ENCODE measurements at places on chromosomes 5 and 9.

GRCh38 chr5:35228310-35228709, 2.0 kb downstream of the PRLR start:
- peak; percentile 43 for DNase-seq

DNA sequence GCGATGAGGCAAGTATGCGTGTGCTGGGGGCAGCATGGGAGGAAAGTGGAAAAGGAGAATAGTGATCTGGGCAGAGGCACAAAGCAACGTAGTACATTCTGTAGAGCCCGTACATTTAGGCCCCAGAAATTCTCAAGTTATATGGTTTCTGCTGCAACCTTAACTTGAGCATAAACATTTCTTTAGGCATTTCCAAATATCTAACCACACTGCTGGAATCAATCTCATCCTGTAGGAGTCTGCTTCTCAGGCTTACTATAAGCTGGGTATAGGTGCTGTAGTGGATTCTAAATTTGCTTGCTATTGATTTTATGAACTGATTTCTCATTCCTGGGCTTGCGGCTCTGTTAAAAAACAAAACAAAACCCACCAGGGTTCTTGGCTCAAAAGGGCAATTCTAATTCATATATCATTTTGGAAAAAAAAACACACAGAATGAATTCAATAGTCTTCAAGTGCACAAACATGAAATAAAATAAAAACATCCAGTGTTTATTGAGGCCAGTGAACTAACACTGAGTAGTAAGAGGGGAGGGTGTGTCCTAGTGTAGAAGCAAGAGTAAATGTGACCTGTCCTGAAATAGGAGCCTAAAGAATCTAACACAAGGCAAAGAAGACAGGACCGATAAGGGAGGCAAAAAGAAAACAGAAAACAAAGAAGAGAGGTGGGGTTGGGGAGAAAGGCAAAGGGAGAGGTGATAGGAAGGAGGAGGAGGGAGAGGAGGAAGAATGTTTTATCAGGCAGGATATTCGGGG, 145.5 kb upstream of the LHFPL2 start:
- DNase-seq: no peak

DNA sequence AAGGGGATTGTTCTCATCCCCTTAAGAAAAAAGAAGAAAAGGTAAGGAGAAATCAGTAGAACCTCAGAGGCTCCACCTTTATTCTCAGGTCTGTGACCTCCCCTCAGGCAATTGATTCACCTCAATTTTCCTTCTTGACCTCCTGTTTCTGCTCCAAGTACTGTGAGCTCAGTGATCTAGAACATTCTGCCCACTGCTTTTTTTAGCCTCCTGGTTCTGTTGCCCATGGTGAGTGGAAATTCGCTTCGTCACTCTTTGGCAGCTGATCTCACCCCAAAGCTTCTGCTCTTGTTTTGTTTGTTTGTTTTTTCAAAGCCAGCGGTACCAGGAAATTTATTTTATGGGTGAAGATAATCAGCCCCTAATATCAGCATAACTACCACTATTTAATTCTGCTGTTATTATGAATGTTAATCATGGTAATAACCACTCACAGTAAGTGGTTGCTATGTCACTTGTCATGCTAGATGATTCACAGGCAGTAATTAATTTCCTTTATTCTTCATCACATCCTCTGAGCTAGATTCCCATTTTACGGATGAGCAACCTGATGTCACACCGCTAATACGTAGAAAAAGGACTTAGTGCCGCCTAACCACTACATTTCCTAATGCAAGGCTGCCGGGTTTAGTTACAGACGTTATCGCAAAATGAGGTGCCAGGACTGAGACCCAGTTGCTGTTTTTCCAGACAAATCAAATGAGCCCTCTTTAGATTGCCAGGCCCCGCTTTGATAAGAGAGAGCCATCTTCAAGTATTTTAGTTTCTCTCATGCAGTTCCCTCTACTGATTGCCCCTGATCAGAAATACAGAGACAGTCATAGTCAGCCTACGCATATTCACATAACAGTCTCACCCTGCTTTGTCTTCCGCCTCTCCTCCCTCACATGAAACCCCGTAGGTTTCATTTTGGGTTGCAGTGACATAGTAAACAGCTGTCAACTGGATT, 78.2 kb downstream of the CYFIP2 start:
- DNase-seq: no peak

GRCh38 chr9:133396952-133397351, 20.8 kb downstream of the STKLD1 start:
- no peak for DNase-seq

- no peak for DNase-seq
Measured at GRCh38 chr9:19470981-19471650, 62.3 kb downstream of the ACER2 start.

DNA sequence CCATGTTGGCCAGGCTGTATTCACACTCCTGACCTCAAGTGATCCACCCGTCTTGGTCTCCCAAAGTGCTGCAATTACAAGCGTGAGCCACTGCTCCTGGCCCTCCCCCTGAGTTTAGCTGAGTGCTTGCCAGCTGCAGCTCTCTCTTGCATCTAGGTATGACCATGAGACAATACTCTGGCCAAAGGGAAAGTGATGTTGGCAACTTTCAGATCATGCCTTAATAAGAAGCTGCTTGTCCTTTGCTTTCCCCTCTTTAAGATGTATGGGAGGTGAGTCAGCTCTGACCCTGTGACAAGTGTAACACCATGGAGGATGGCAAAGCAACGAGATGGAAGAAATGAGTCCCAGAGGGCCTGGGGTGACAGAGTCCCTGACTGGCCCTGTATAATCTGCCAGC, 18.7 kb upstream of the DCAF12 start:
- DNase-seq: no peak

- DNase-seq: no peak
Measured at GRCh38 chr5:93336330-93337110, 244.5 kb downstream of the NR2F1-AS1 start.

DNA sequence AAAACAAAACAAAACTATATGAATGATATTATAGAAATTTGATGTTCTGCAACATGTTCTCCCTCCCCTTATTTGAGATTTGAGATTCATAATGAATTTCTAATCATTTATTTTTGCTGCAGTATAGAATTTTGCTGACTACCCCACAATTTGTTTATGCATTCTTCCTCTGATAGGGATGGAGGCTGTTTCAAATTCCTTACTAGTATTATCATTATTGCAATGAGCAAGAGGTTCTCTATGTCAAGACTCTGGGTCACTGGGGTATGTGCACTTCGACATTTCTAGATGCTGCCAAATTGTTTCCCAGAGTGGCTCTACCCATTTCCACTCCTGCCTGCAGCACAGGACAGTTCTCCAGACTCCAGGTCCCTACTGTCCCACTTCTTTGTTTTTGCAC, 54.9 kb upstream of the DAB2IP start:
- no peak for DNase-seq

DNA sequence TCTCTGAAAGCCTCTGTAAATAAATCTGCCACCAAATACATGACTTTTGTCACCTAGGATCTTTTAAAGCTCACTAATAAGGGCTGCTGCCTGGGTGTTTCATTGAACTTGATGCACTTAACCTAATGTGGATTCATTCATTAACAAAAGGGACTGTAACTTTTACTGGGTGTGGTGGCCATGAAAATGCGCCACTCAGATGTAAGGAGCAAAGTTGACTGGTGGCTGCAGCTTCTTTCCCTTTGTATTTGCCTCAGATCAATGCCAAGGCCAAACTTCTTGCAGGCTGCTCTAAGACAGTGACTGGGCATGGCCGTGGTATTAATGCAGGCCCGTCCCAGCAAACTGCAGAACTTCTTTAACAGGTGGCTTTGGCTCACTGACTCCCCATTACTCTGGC, 22.9 kb downstream of the FAM240B start:
- no peak for DNase-seq

- no peak for DNase-seq
Measured at GRCh38 chr9:137482094-137482781, 23.1 kb upstream of the NSMF start.

GRCh38 chr5:72499090-72499489, 8.1 kb downstream of the ZNF366 start:
- no peak for DNase-seq

GRCh38 chr9:70340572-70340971, 73.9 kb downstream of the KLF9 start:
- DNase-seq: no peak

GRCh38 chr9:84573083-84573482, 96.4 kb upstream of the NTRK2 start:
- peak; percentile 26 for DNase-seq

DNA sequence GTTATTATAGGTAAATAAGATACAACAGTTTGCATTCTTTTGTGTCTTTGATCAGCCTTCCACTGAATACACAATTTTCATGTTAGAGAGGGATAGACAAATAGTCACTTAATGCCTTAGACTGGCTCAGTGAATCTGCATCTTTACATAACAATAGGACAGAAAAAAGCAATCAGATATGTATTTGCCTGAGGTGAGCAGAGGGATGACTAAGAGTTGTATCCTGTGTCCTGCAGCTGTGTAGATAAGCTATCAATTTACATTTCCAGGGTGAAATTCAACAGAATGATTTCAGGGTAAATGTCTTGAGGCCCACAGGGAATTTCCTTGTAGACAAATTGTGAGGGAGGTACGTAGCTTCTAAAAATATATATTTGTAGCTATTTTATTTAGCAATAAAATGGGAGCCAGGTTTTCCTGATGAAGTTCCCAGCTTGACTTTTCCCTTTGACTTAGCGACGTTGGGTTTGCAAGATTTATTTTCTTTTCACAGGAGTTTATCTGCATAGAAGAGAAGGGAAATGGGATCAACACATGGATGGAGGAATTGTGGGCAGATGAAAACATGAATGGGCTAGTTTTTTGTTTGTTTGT, 586.1 kb upstream of the CDH6 start:
- no peak for DNase-seq

DNA sequence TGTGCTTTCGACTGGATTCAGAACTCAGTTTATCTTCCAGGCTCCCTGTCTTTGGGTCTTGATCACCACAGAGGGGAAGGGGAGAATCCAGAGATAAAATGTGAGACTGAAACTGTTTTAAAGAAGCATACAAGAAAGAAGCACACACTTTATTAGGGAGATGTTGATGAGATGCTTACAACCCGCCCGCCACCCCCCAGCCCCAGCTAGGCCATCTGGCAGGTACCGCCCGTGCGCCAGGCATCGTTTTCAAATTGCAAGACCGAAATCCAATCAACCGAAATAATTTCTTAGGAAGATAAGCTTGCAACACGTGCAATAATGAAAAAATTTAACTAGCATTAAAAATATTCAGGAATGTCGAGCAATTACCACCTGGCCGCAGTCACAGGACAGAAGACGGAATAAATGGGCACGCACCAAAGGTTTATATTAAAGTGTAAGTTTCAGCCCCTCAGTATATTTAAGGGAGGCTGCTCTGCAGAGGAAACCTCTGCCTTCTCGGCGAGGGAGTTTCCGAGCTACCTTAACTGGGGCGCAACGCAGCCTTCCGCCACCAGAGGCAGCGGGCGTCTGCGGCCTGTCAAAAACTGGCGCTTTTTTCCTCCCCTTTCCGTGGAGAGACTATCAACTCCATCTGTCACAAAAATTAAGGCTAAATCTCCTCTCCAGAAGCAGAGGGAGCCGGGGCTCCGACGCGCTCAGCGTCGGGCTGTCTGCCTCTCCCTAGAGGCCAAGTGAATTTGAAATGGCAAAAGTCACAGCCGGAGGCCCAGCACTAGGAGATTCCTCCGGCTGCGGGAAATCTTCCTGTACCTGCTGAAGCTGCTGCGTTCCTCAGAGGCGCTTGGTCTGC, 996 bp upstream of the GAS1 start:
- peak; percentile 94 for DNase-seq

DNA sequence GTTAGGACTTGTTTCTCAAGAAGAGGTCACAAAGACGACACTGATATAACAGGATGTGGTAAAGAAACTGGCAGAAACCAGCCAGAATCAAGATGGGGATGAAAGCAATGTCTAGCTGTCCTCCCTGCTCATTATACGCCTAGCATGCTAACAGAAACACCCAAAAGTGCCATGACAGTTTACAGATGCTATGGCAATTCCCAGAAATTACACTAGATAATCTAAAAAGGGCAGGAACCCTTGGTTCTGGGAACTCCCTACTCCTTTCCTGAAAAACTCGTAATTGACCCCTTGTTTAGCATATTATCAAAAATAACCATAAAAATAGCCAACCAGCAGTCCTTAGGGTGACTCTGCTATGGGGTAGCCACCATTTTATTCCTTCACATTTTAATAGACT, 10.9 kb upstream of the MRPS30 start:
- no peak for DNase-seq

- DNase-seq: no peak
Measured at GRCh38 chr5:90301248-90301647, 108.3 kb downstream of the CETN3 start.

DNA sequence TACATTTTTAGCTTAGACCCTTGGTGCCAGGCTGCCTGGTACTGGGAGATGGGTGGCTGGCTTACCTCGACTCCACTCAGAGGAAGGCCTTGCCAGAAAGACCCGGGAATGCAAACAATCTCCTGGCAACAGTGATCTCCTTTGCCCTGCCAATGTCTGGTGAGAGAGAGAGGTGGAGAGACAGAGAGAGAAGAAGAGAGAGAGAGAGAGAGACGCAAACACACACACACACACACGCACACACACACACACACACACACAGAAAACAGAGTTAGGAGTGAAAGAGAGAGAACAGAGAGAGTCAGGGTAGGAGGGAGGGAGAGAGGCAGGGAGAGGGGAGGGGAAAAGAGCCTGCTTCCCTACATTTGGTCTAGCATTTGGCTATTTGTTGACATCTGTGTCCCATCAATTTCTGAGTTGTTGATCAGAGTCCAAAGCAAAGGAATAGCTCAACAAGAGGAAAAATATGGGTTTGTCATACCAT, 181.6 kb upstream of the MAP1B start:
- DNase-seq: no peak

- no peak for DNase-seq
Measured at GRCh38 chr5:6593148-6594016, 39.5 kb downstream of the NSUN2 start.

DNA sequence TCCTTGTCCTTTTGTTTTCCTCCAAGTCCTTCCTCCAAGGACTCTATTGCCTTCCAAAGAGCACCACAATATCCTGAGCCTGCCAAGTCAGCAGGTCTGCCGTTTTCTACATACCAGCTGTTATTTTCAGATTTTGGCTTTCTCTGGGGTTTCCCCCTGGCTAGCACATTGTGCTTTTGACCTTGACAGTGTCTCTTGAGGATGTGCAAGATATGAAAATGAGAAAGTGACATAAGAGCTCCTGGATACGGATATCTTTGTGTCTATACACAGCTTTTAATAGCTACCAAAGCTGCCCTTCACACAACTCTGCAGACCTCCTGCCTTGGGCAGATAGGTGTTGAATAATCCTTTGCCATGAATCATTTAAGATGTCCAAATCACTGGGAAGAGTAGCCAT, 67.0 kb downstream of the HAPLN1 start:
- DNase-seq: no peak
